ENCODE measurements at places on chromosomes 5 and 9.

DNA sequence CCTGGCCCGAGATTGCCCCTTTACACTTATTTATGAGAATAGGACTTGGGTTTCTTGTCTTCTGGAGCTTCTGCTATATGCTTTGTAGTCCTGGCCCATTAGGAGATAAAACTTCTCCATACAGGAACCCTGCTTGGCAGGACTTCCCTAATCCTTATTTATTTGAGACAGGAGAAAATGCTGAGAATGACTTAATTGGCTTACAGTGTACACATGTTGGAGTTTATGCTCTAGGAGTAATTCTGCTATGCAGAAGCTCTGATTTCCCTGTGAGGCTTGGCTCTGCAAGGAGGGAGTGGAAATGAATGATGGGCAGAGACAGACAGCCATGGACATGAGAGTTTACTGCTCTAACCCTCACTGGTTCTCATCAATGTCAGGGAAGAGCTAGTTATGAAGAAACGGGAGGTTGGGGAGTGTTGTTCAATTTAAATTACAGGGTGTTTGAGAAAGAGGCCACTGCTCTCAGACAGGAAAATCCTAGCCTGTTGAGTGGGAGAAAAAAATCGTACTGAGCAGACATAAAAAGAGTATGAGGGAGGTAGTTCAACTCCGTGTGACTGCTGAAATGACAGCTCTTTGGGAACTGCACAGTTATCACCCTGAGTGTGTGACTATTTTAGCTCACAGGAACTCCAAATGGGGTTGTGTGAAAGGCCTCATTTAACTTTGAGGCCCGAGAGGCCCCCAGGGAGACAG, 37.5 kb downstream of the ACTBL2 start:
- no peak for DNase-seq

- no peak for DNase-seq
These were observed 79.0 kb upstream of the IFNK start for GRCh38 chr9:27445057-27445595.

- no peak for DNase-seq
These were observed 18.1 kb downstream of the COL5A1 start for GRCh38 chr9:134659688-134660131.

DNA sequence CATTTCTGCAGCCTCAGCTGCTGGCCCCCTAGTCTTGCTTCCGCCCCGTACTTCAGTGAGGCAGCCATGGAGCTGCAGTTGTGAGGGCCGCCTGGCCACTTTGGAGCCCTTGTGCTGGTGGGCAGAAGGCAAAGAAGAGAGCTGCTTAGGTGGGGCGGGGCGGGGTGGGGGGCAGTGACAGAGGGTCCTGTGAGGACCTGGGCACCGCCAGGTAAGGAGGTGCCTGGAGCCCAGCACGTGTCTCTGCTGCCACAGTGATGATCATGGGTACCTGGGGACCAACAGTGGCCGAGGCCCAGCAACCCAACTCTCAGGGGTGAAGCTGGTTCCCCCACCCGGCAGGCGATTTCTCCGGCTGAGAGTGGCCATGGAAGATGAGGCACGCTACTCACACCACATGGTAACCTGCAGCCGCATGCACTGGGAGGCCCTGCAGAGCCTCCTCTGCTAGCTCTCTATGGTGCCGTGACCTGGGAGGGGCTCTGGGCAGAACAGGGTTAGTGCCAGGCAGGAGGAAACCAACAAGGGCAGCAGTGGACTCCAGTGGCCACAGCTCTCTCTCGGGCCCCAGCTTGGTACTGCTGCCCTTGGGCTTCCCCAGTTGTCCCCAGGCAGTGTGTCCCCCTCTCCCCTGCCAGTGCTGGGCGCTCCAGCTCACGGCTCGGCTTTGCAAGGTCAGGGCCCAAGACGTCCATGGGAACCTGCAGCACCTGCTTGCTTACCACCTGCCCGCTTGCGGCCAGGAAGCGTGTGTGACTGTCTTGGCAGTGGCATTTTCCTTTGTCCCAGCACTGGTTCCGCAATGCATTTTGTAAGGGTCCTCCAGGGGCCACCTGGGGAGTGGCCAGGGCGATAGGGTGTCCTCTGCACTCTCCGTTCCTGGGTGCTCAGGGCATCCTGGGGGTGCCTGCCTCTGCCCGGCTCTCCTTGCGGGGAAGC, 24.0 kb downstream of the NDUFS6 start:
- DNase-seq: no peak

- peak; percentile 44 for DNase-seq
These were observed at the start of gene ARID3C for GRCh38 chr9:34628656-34629490. Gene ARID3C, minus strand, starts transcription at chr9:34629066. Its CDS starts 1,052 bp downstream, at chr9:34628014.

DNA sequence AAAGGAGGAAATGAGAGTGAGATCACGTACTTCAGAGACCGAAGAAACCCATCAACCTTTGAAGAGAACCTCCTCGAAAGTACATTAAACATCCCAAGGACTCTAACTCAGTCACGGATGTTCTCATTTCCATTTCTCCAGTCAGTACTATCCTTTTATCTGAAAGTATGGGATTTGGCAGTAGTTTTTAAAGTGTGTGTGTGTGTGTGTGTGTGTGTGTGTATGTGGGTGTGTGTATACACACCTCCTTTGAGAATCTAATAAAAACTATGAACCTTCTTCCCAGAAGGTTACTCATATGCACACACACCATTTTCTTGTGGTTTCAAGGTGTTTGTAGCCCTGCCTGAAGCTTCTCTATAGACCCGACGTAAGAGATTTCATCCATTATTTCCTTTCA, 53.9 kb downstream of the PRDM6 start:
- DNase-seq: no peak

DNA sequence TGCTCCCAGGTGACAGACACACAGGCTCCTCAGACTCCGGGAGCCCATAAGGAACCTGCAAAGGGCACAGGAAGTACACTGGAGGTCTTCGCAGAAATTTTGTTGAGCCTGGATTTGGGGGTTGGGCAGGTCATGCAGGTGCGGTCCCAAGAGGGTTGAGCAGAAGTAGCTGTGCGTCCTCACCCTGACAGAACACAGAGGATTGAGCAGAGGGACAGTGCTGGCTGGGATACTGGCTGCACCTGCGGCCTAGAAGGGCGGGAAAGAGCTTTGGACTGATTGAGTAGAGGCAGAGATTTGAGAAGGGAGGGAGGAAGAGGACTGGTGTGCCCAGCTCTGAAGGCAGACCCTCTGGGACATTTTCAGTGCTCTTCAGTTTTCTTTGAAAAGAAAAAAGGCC, 65.4 kb downstream of the PTPDC1 start:
- DNase-seq: no peak

DNA sequence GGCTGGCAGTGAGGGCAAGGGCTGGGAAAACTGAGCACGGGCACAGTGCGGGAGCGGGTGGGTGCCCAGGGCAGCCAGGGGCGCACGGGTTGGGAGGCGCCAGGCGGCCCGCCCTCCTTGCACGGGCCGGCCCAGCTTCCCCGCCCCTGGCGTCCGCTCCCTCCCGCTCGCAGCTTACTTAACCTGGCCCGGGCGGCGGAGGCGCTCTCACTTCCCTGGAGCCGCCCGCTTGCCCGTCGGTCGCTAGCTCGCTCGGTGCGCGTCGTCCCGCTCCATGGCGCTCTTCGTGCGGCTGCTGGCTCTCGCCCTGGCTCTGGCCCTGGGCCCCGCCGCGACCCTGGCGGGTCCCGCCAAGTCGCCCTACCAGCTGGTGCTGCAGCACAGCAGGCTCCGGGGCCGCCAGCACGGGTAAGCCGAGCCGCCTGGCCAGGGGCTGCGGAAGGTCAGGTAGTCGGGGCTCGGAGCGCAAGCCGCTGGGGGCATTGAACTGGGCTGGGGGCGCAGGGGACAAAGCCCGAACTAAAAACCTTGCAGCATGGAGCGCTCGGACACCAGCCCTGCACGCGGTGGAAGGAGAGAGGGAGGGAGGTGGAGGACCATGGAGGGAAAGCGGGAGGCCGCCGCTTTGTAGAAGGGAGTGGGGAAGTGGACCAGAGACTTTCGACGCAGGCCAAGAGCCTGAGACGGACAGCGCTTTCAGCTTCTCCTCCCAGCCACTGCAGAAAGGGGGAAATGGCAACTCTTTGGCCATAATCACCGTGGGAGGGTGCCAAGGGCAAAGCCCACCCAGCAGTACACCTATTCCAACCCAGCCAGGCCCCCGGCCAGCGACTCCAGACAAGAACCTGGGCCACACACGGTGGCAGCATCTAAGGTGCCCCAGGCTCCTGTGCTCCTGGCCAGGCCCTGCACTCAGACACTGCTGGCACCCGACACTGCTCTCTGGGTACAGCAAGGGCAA, at the start of gene TGFBI:
Gene TGFBI (plus strand): TSS at position 207 of the 961 bp plus-strand sequence. CDS start 68 bp downstream, at position 275.
- DNase-seq: no peak

DNA sequence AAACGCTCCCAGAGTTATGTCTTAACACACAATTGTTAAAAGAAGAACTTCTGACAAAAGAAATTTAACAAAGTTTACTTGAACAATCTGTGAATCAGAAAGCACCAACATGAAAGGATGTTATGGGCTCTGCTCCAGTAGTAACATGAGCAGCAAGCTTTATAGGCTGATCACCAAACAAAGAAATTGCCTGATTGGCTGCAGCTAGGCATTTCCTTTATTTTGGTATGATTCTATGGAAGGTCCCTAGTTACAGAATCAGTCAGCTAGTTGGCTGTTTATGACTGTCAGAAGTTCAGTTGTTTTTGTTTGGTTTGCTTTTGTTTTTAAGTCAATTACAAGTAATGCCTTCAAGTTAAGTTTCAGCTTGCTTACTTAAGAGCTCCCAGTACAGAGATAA, 102.4 kb upstream of the SMC2 start:
- no peak for DNase-seq

DNA sequence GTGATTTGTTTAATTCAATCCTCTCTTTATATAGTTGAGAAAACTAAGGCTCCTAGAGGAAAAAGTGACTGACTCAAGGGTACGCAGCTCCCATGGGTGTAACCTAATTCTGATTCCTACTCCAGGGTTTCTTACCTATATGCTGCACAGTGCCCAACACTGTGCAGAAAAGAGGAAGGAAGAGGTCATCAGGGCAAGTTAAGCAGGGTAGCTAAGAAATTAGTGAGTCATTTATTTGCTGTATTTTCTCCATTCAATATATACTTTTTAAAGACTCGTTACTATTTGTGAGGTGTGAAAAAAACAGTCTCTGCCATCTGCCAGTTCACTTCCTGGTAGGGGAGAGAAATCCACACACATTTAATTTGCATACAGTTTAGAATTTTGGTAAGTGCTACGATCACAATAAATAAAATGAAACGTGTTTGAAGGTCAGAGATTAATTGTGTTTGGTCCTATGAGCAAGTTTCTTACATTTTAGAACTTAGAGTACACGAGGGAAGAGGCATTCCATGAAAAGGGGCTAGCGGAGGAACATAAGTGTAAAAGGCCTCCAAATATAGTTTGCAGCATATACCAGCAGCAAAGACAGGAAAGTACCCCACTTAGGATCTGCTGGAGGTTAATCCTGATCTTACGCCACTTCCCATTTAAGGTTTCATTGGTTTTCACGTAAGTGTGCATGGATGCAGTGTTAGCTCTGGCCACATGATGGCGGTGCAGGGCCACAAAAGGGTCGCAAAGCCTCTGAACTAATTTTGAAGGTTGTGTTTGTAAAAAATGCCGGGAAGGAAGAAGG, 59.9 kb upstream of the TLR4 start:
- DNase-seq: peak; percentile 49

GRCh38 chr9:132970324-132971062, 8.0 kb upstream of the GFI1B start:
- no peak for DNase-seq

- DNase-seq: no peak
These were observed 26.3 kb downstream of the PCDHGC5 start for GRCh38 chr5:141515141-141515540.

DNA sequence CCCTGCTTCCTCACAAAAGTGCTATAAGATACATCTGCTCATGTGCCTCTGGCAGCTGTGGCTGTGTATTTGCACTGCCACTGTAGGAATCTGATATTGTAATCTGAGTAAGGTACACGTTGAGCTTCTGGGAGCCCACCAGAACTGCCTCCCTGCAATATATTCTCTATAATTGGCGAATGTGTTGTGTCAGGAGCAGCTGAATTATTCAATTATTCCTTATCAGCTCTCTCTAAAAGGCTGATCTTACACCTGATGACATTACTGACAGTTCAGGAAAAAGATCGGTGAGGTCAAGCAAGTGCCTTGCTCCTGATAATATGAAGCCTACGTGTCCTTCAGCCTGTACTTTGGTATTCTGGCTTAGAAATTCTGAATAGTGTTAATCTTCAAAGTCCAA, 1015.0 kb downstream of the CDH9 start:
- DNase-seq: no peak

- DNase-seq: no peak
These were observed 73.2 kb downstream of the WDR41 start for GRCh38 chr5:77418601-77419581.

DNA sequence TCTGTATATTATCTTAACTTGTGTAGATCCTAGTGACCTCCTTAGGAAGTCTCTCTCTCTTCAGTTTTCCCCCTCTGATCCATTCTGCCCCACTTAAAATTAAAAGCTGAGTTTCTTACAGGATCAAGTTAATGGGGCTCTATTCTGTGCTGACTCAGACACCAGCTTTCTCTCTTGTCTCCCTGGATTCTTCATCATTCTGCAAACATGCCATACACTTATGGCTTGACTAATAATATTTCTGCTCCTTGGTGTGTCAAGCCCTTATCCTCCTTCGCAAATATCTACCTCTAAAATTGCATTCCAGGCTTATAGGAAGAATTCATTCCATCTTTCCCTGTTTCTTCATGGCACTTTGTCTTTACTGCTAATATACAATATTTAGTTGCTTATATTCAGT, 18.1 kb downstream of the LRRC70 start:
- DNase-seq: no peak

- DNase-seq: no peak
These were observed 19.7 kb upstream of the ASTN2 start for GRCh38 chr9:117434566-117434965.
